Posterior vena cava (tissue), 2 donors: ENCODE measurements at places on chromosomes 3 and 15. TPM values are rescaled to one million over a fixed set of nuclear protein-coding genes. Genes with fewer than 3 reads are reported as not detected.

The DPPA2 gene
- total RNA-seq: not detected

The PLSCR5 gene
- total RNA-seq: not detected

The PPP2R3A gene
- total RNA-seq: 10.6 TPM

The TMEM158 gene
- 16.6 TPM for total RNA-seq

The SKOR1 gene
- total RNA-seq: 0.51 TPM

The GOLGA8S gene
- 0.60 TPM for total RNA-seq

The SH3BP5 gene
- 105 TPM for total RNA-seq
